DND-41 (cell line): ENCODE measurements at places on chromosomes 1 and 21.

DNA sequence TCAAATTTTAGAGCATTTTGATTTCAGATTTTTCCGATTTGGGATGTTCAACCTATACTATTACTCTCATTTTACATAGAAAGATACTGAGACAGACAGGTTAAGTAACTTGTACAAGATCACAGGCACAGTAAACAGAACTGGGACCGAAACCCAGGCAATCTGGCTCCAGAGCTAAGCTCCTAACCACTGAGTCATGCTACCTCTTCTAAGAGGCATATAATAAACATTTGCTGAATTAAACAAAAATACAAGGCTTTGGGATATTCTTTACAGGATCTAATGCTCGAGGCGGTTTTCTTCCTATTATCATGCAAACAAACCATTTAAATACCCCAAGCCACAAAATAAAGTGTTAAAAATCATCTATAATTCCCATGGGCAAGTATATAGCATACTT, 50.3 kb downstream of the MCOLN2 start:
- DNase-seq: no peak

GRCh38 chr1:53304527-53304926, 23.3 kb downstream of the LRP8 start:
- no peak for DNase-seq

DNA sequence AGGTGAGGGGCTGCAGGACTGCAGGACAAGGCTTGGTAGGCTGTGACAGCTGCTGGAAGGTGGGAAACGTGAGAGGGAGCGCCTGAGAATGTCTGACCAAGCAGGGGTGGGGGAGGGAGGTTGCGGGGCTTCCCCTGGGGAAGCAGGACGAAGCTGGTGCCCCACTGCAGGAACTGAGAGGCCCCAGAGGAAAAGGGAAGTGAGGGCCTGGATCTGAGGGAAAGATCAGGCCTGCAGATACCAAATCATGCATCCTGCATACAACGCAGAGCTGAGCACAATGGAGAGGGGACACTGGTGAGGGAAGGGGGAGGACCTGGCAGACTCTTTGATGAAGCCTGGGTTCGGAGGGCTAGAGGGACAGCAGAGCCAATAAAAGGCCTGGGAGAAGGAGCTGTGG, 65.7 kb upstream of the BACE2 start:
- DNase-seq: no peak

GRCh38 chr1:236830560-236830959, 35.5 kb downstream of the MTR start:
- DNase-seq: no peak

- no peak for DNase-seq
Observed at GRCh38 chr1:226616636-226617035, 68.1 kb downstream of the STUM start.

DNA sequence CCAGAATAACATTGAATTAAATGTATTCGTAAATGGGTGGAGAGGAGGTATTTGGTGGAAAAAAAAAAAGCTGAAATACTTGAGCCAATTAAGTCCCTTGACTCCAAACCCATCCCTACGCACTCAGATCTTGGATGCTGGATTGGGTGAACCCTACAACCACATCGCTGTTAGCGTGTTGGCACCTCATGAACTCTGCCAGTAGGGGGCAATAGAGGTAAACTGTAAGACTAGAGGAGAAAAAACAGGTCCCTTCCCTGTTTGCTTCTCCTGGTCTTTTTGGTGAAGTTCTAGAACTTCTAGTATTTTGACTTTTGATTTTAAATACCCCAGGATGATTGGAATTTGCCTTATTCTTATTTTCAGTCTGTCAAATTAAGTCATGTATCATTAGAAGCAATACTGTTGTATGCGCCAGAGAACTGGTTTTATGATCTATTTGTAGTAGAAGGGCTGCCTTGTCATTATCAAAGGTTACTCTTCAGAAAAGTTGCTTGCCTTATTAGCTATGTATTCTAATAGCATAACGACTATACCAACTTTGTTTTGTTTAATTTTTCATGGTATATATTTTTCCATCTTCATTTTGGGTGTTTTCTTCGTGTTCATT, 1.9 kb upstream of the OR13G1 start:
- peak; percentile 53 for DNase-seq

DNA sequence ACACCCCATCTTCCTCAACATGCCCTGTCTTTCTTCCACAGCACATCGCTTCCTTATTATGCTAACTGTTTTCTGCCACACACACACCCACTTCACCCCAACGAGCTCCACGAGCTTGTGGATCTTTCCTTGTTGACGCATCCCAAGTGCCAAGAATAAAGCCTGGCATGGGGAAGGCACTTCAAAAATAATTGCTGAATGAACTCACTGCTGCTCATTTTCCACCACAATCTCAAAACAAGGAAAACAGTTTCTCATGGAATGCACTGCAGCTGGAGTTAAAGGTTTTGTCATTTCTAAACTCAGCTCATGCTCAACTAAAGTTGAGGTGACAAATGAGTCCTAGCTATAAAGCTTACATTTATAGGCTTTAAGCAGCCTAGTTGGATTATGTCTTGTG, 86.0 kb downstream of the TIAM1 start:
- DNase-seq: no peak

GRCh38 chr1:24931468-24932231, 1.6 kb upstream of the RUNX3 start:
- no peak for DNase-seq

DNA sequence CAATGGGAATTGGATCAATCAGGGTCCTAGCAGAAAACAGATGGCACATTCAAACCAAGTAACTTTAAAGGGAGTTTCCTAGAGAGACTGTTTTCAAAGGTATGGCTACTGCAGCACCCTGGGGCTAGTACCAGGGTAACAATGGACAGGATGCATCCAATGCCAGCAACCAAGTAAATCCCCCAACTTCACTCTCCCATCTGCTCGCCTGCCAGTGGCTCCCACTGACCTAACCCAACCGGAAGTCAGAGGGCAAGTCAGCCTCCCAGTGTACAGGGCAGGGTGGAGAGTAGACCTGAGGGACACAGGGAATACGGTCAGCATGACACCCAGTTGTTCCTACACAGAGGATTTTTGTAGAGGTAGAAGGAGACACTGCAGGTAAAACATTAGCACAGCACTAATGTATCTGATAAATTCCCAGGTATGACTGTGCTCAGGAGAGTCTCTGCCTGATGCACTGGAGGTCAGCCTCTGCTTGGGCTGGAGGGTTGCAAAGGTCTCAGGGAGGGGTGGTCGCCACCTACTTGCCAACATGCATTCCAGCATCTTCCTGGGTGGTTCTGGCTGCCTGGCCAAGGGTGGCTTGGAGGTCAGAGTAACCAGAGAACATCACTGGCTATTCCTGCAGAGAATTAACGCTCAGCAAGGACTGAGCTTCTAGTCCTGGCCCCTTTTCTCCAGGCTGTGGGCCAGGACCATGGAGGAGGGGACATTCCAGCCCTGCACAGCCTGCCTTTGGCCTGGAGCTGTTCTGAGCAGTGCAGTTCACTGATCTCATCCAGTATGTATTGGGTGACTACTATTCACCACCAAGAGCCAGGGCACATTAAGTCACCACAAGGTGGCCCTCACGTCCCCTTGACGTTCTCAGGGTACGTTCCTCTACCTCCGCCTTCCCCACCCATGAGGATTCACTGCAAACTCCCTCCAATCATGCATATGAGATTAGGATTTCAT, 5.1 kb upstream of the GJA4 start:
- DNase-seq: peak; percentile 7

GRCh38 chr1:227317011-227317451, 1.3 kb downstream of the CDC42BPA start:
- no peak for DNase-seq

GRCh38 chr1:230303822-230304221, 122.3 kb downstream of the PGBD5 start:
- DNase-seq: no peak

DNA sequence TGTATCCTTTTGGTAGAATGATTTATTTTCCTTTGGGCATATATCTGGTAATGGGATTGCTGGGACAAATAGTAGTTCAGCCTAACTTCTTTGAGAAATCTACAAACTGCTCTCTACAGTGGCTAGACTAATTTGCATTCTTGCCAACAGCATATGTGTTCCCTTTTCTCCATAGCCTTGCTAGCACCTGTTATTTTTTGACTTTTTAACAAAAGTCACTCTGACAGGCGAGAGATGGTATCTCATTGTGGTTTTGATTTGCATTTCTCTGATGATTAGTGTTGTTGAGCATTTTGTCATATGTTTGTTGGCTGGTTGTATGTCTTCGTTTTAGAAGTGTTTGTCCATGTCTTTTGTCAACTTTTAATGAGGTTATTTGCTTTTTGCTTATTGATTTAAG, 99.8 kb downstream of the UCK2 start:
- no peak for DNase-seq

GRCh38 chr1:163069655-163070277, 605 bp downstream of the RGS4 start:
- DNase-seq: no peak

DNA sequence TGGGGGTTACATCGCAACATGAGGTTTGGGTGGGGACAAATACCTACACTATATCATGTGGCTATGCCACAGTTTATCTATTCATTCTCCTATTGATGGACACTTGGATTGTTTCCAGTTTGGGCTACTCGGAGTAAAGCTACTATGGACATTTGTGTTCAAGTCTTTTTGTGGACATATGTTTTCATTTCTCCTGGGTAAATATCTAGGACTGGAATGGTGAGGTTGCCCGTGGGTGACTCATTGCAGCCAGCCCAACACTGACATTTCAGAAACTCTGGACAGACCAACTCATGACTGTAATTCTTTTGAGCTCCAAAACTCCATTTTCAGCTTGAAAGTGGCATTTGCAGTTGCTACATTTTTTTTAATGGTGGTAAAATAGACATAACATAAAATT, 82.7 kb downstream of the KAZN start:
- no peak for DNase-seq

- DNase-seq: no peak
Observed at GRCh38 chr1:91130256-91130985, 108.6 kb upstream of the ZNF644 start.

DNA sequence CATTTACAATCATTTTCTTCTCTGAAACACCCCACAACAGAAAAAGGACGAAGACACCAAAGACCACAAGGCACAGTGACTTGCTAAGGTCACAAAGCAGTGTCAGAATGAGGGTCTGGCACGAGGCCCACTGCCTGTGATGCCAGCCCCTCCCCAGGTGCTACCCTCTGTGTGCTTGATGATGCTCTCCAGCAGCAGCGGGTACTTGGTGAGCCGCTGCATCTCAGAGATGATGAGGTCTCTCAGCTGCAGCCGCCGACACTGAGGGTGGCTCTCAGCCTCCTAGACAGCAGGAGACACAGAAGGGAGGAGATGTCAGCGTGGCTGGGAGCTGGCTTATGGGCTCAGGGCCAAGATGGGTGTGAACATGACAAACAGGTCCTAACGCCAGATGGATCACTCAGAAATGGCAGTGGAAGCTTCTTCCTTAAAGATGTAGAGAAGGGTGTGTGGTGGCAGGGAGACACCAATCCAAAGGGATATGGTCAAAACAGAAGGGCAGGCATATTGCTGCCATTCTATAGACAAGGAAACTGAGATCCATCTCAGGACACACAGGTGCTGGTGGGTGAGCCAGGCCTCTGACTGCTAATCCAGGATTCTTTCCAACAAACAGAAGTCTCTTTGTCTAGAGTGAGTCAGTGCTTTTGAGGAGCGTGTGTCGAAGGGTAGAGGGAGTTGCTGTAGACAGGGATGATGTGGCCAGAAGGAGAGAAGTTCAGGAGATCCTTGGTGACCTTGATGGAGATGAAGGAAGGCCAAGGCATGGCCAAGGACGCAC, 25.6 kb downstream of the LRRC71 start:
- no peak for DNase-seq

GRCh38 chr1:175874081-175874480, 130.7 kb upstream of the TNR start:
- no peak for DNase-seq

GRCh38 chr1:31310198-31310597, 13.4 kb downstream of the ZCCHC17 start:
- DNase-seq: no peak

GRCh38 chr1:57916041-57916440, 492.2 kb upstream of the DAB1 start:
- no peak for DNase-seq
